ENCODE measurements at places on chromosomes 16 and 17.

DNA sequence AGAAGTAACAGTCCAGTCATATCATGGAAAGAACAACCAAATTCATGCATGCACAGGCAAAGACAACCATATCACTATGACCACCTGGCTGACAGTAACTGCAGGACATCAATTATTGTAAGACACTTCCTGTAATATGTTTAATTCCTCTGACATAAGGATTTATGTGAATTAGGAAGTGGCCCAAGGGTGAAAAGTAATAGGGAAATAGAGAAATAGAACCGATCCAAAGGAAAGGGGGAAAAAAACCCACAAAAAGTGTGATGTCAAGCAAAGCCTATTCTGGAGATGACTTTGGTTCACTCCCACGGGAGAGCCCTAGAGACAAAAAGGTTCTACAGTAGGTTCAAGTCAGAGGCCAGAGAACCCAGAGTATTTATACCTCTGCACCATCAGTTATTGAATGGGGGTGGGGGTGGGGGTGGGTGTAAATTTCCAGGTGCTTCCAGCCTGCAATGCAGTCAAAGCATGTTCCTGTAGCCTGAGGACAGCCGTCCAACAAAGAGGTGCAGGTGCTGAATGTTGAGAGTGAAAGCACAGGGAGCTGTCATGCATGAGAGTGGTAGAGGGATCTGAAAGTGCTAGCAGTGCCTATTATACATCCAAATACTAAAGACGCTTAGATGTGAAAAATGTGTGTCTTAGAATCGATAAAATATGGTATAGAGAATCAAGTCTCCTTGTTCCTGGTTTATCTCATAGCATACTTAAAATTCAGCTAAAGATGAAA, 95.6 kb upstream of the HLF start:
- DNase-seq, result no peak
- no peaks in the 10 kb centered on the region for H3K27me3 ChIP-seq
- H3K4me3 ChIP-seq, result no peak overlapping the region
- no peaks in the 10 kb centered on the region for H3K4me1 ChIP-seq
- H3K27ac ChIP-seq, result no peak overlapping the region
- no peaks in the 10 kb centered on the region for H3K36me3 ChIP-seq

- H3K27me3 ChIP-seq, result no peaks in the 10 kb centered on the region
- H3K36me3 ChIP-seq, result no peaks in the 10 kb centered on the region
- peaks cover 10% of the 10 kb centered on the region for H3K4me1 ChIP-seq
Measured at GRCh38 chr17:12631076-12631475, 34.6 kb upstream of the MYOCD start.

DNA sequence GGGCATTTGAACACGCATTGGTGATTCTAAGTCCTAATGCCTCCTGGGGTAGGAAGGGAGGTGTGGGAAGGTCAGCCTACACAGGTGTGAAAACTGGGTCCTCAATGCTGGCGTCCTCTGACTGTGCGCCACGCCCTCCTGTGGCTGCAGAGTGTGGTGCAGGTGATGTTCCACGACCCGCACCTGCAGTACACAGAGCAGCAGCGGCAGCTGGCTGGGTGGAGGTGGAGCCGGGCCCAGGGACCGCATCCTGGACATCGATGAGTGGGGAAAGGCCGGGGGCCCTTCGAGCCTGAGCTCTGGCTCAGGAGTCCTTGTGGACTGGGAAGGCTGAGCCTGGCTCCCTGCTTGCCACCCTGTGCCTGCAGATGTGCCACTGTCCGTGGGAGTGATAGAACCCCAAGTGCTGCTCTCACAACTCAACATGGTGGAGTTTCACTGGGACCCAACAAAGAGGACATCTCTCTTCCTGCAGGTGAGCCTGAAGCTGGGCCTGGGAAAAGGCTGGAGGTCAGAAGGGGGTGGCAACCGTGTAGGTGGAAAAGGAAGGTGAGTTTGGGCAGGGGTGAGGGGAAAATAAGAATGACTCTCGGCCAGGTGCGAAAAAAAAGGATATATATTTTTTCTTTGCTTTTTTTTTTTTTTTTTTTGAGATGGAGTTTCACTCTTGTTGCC, 14.0 kb upstream of the STAC2 start:
- no peak overlapping the region for H3K4me3 ChIP-seq
- no peaks in the 10 kb centered on the region for H3K36me3 ChIP-seq
- peak; percentile 68 for DNase-seq
- H3K27me3 ChIP-seq, result no peaks in the 10 kb centered on the region
- H3K27ac ChIP-seq, result no peak overlapping the region

GRCh38 chr16:48057048-48057447, 98.7 kb downstream of the ABCC12 start:
- H3K36me3 ChIP-seq, result no peaks in the 10 kb centered on the region
- no peaks in the 10 kb centered on the region for H3K27me3 ChIP-seq
- H3K4me3 ChIP-seq, result no peak overlapping the region
